ENCODE measurements at places on chromosomes 1 and 21.

DNA sequence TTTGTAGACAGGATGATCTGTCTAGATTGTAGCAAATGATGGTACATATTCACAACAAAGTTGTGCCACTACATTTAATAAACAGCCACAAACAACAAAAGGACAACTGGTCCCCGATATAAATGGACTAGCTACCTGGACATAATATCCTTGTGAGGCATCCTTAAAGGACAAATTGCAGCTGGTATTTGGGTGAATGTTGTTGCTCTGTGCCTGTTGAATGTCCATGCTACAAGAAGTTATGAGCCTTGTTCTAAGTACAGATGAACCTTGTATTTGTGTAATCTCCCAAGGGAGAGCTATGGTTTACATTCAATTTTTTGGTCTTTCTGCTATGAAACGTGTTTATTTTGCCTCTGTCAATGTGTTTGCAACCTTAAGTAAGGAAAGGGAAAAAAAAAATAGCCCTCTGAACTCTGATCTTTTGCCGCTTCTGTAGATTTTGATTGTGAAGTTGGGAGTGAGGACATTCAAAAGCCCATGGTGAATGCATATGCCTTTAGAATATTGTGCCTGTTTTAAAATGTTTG, 26.5 kb downstream of the SFT2D2 start:
- DNase-seq: no peak

- DNase-seq: no peak
Observed at GRCh38 chr1:8875216-8875861, 3.1 kb downstream of the ENO1 start.

GRCh38 chr1:41805771-41806471, 112.8 kb downstream of the HIVEP3 start:
- no peak for DNase-seq

DNA sequence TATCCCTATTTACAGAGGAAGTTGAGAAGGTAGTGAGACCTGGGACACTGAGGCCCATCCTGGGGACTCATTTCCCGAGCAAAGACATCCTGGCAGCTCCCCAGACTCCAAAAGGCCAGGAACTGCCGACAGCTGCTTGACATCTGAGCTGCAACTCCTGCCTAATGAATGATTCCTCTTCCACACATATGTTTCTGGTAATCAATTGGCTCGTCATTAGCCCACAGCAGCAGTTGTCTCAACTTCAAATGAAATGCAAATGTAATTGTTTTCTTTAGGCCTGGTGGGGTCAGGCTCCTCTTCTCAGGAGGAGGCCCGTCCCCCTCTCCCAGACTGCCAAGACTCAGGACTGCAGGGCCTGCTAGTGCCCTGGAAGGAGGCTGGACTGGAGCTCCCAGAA, 61.8 kb upstream of the DISP3 start:
- no peak for DNase-seq

DNA sequence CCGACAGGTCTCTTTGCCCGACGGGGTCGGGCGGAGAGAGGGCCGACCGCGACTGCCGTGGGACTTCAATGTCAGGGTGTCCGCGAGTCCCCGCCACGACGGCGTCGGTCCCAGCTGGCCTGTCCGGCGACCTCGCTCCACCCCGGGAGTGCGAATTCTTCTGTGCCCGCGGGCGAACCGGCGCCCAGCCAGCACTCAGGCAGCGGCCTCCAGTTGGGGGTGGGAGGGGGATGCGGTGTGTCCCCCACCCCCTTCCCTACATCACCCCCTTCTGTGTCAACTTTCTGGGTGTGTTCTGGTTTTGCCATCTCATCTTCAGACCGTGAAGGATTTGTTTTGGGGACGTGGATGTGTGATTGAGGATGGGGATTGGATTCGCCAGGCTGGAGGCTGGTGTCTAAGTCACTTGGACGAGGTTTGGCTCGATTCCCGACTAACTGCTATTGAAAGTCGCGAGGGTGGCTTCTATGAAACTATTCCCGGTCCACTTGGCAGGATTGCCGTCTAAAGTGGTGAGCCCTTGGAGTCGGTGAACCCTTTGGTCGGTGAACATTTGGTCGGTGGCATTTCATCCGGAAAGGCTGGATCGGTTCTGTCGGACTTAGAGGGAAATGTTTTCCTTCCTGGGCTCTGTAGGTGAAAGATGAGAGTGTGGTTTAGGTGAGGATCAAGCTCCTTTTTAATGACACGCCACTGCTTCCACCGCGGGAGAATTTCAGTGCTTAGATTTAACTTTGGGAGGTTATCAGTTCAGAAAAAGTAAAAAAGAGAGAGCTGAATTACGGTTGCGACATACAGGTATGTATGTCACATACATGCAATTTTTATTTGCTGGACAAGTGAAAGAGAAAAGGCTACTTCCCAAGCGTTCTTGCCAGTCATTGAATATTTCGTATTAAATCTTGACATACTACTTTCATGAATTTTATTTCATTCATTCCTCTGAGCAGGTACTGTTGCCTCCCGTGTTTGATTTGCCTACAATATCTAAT, 771 bp downstream of the ABCD3 start:
- DNase-seq: no peak

DNA sequence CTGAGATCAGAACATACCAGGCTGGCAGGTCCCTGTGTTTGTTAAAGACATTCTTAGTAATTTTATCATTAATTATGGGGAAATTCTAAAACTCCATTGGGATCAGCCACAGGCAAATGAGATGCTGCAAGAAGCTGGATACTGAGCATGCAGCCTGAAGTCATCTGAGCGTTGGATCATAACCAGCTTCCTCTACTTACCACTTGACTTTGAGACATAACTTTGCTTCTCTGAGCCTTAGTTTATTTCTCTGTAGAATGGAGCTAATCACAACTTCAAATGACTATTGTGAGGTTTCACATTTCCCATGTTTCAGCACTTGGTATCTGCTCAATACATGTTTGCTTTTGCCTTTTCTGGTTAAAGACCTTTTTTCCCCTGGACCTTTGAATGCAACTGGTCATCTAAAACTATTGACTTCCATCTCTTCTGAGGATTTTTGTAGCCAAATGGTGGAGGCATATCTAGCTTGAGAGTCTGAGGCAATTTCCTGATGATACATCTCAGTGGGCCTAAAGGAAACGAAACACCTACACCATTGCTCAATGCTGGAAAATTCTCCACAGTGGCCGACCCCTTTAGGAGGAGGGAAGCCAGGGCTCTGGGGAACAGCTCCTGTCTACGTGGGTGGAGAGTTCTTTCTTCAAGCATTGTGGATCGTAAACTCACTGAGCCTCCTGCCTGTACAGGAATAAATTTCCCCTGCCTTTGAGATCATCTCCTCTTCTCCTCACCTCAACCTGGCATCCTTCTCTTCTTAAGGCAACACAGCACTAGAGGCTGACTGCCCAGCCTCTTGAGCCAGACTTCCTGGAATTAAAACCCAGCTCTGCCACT, 109.1 kb upstream of the HOOK1 start:
- no peak for DNase-seq

- peak; percentile 66 for DNase-seq
Observed at GRCh38 chr1:116817582-116818064, 63.4 kb downstream of the CD2 start.

GRCh38 chr1:185157599-185158412, 839 bp downstream of the SWT1 start:
- DNase-seq: peak; percentile 5

DNA sequence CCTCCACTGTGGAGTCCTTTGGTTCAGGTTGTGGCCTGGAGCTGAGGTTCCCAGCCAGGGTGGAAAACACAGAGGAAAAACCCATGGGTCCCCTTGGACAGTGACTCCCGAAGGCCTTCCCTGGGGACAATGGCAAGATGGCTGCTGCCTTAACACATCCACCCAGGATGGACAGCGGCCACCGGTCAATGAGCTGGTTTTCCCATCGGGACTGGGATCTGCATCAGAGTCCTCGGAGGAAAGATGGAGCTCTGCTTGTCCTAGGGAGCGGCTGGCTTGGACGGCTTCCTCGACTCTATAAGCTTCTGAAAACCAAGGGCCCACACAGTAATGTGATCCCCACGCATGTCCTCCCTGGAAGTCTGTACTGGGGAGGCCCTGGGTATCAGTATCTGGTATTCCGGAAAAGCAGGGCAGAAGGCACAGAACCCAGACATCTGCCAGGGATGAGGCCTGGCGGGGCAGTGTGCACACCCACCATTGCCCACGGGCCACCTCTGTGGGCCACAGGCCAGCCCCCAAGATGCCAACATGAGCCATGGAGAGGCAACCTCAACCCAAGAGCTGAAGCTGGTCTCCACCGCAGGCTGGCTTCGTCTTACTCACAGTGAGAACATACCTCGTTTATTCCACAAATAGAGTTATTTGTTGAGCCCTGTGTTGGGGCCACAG, 94.7 kb upstream of the VAMP3 start:
- no peak for DNase-seq

DNA sequence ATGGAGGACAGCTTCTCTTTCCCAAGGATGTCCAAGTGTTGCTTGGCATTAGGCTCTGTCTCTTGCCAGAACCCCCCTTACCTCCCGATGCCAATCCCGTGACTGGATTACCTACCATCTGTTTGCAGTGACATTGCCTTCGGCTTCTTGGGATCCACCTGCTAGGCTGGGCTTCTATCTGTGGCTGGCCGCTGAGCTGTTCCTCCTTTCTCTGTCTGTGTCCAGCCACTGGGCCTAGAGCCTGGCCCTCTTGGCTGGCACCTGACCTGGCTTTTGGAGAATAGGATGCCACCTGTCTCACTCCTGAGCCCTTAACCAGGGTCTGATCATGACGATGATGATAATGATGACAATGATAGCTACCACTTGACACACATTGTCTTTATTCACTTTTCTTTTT, 41.6 kb upstream of the STUM start:
- no peak for DNase-seq

GRCh38 chr1:9025449-9025848, 774 bp downstream of the SLC2A7 start:
- DNase-seq: no peak

GRCh38 chr1:8831340-8831739, 13.9 kb upstream of the RERE start:
- no peak for DNase-seq

GRCh38 chr1:235275223-235275622, 52.8 kb downstream of the ARID4B start:
- peak; percentile 40 for DNase-seq

- DNase-seq: no peak
Observed at GRCh38 chr1:212514056-212514614, 81.4 kb downstream of the NENF start.

DNA sequence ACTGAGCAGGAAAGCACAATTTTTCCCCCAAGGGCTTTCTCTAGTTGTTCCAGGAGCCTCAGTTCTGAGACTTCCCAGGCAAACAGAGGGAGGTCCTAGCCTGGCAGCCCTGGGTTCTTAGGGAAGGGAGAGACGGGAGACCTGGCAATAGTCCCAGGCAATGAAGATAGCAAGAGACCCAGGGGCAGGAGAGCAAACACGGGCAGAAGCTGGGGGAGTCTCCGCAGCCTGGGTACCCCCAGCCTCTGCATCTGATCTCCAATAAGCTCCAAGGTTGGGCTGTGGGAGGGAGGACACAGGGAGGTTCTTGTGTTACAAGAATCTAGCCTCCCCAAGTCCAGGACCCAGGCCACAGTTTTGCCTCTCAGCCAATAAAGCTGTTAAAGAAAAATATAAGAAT, 2.4 kb downstream of the BLACAT1 start:
- no peak for DNase-seq

DNA sequence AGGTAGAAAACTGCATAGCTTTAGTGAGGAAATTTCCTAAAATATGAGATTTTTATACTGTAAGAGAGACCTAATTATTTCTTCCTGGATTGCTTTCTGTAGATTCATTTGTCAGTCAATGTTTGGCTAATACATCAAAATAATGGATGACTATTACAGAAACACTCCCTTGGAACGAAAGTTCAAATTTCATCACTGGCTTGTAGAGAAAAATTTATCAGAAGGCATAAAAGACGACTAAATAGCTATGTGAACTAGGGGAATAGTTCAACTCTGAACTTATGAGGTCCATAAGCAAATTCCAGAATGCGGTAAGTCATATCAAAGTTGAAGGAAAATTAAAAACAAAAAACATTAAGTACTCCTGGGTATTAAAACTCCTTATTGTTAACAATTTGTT, 36.0 kb downstream of the WNT2B start:
- no peak for DNase-seq

DNA sequence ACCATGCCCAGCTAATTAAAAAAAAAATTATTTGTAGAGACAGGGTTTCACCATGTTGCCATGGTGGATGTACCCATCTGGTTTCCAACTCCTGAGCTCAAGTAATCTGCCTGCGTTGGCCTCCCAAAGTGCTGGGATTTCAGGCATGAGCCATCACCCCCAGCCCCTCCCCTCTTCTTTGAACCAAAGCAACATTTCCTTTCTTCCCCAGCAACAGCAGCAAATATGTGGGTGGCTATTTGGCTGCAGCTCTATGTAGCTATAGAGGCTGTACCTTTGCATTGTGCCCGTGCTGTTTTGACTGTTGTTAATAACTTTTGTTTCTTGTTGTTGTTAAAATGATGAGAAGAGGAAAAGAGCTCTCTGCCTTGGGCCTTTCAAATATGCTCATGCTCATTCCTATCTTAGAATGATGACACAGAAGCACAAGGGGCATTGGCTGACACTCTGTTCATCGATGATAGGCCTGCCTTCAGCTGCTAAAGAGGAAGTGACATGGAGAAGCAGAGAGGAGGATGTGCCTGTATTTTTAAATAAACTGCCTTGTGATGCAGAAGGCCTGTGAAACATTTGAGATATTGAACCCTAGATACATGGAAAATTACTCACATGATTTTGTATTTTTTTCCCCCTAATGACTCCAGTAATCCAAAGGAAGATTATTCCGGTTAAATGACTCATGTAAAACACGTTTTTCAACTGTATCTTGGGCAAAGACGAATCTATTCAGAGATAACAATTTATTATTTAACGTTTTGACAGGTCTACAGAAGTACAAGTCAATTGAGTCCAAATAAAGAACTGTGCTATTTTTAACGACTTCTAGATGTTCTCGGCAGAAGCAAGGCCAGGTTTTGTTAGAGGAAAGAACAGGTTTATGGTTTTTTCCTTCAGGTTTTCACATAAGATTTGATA, 20.5 kb upstream of the XPR1 start:
- DNase-seq: peak; percentile 23

GRCh38 chr1:163927493-163927892, 605.7 kb downstream of the NUF2 start:
- no peak for DNase-seq

GRCh38 chr1:28663871-28664470, 4.6 kb upstream of the GMEB1 start:
- DNase-seq: no peak

- no peak for DNase-seq
Observed at GRCh38 chr1:168966217-168966616, 140.3 kb upstream of the ATP1B1 start.
